ENCODE measurements at places on chromosomes 5 and 9.

- no peak for DNase-seq
These were observed 16.9 kb downstream of the SEMA6A start for GRCh38 chr5:116557669-116558271.

- DNase-seq = no peak
These were observed 75.5 kb upstream of the CDK20 start for GRCh38 chr9:88049677-88050307.

GRCh38 chr5:135038813-135039270 lies 4.8 kb upstream of the PITX1 start:
- no peak for DNase-seq

GRCh38 chr9:114677418-114677817 lies 4.6 kb downstream of the TEX48 start:
- peak; percentile 94 for DNase-seq

DNA sequence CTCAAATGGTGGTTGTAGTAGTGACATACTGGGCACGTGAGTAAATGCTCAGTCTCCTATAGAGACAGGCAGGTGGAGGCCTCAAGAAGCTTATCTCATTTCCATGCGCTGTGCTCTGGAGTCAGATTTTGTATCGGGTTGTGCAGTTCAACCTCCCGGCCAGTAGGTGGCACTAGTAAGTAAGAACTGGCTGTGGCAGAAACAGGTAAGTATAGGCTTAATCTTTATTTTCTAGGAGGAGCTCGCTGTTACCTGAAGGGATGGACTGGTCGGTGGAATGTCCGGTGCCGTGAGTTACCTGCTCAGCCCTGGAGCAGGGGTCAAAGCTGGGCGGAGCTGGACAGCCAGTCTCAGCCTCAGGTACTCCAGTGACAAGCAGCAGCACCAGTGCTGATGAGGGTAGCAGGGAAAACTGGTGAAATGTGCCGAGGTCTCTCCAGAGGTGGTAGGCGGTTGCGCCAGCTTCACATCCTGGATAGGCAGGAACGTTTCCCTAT lies 880.1 kb upstream of the SEMA6A start:
- DNase-seq = no peak

GRCh38 chr5:149363358-149363757 lies 5.5 kb downstream of the PCYOX1L start:
- no peak for DNase-seq

DNA sequence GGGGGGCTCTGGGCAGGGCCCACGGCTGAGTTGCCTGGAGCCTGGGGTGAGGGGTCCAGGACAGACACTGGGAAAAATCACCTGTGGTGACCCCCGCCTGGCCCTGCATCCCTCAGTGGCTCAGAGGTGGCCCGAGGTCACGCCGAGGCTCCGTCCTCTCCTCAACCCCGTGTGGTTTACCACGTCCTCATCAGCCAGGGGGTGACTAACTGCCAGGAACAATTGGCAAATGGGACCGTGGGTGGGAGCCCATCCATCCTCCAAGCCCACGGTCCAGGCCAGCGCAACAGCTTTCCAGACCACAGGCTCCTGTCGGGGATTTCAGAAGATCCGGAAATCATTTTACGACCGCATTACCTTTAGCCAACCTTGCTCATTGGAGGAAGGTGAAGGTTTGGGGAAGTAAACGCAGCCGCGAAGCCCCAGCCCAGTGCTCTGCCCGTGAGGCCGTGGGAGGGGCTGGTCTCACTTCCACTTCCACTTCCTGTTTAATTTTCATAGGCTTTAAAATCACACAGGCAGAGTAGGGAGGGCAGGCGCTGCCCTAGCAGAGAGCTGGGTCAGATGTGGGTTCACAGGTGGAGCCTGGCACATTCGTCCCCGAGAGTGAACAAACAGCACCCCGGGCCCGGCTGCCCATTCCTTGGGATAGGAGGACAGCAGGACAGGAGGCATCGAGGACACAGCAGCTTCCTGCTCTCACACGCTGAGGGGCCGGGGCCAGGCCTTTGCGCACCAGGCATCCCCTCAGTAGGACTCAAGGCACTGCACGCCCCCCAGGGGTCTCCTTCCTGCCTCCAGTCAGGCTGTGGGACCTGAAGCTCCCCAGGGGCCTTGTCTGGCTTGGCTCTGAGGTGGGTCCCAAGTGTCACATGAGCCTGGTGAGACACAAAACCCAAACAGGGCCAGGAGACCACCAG lies 19.8 kb upstream of the SLC9A3 start:
- no peak for DNase-seq

- no peak for DNase-seq
These were observed 21.0 kb upstream of the CDKN2B start for GRCh38 chr9:22030101-22030598.

DNA sequence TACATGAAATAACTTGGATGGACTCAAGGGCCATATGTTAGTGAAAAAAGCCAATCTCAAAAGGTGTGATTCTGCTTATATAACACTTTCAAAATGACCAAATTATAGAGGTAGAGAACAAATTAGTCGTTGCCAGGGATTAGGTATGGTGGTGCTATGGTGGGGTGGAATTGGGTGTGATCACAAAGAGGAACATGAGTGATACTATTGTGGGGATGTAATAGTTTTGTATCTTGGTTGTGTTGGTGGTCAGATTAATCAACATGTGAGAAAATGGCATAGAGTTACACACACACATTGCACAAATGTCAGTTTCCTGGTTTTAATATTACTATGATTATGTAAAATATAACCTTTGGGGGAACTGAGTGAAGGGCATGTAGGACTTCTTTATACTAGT lies 31.9 kb downstream of the CAMK4 start:
- no peak for DNase-seq

DNA sequence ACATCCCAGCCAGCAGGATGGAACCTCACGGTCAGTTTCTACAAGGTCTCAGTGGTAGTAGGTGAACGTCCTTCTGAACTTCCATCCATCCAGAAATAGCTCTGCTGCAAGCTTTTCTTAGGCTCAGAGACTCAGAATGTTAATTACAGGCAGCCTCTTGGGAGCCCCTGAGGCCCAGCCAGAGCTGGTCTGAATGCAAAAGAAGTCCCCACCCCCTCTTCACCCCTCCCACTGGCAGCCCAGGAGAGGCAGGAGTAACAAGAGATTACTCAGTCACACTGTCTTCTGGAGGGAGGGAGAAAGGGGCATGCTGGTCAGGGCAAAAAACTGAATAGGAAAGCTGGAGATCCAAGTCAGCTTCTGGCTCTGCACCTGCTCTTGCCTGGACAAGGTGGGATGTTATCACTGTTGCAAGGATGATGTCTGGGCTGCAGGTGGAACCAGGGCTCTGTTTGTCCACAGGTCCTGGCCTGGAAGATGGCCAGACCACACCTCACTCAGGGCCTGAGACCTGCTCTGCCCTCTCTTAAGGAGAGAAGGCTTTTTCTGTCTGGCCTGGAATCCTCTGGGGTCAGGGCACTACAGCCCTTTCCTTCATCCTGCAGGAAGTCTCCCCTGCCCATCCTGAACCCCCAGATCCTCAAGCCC lies 9.1 kb downstream of the ENHO start:
- no peak for DNase-seq

DNA sequence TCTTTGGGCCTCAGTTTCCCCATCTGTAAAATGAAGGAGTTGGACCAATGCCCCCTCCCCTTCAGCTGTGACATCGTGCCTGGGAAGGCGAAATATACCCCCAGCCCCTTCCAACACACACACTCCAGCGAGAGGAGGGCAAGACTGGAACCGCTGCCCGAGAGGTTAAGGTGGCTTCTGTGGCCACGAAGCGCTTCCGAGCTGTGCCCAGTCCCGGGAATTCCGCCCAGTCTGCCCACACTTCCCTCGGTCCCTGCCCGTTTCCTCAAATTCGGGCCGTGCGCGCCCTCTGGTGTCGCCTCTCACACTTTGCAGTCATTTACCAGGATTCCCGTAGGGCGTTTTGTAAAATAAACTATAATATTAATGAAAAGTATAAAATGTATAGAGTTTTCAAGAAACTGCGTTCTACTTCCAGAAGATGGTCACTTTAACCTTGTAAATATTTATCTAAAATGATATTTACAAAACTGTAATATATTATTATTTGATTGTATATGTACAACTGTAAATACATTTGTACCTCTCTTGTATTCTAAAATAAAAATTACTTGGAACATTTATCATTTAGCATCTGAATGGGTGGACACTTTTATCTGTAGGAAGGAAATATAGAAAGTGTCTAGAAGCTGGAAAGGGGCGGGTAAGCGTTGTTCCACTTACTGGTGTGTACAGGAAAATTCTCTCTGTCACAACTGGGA lies 11.0 kb upstream of the EXOSC2 start:
- DNase-seq = no peak

GRCh38 chr5:72503888-72504491 lies 3.2 kb downstream of the ZNF366 start:
- no peak for DNase-seq

- DNase-seq = no peak
These were observed 176.8 kb upstream of the RASEF start for GRCh38 chr9:83239747-83240146.

- DNase-seq = no peak
These were observed 1393.3 kb upstream of the WWC1 start for GRCh38 chr5:166898166-166898565.

DNA sequence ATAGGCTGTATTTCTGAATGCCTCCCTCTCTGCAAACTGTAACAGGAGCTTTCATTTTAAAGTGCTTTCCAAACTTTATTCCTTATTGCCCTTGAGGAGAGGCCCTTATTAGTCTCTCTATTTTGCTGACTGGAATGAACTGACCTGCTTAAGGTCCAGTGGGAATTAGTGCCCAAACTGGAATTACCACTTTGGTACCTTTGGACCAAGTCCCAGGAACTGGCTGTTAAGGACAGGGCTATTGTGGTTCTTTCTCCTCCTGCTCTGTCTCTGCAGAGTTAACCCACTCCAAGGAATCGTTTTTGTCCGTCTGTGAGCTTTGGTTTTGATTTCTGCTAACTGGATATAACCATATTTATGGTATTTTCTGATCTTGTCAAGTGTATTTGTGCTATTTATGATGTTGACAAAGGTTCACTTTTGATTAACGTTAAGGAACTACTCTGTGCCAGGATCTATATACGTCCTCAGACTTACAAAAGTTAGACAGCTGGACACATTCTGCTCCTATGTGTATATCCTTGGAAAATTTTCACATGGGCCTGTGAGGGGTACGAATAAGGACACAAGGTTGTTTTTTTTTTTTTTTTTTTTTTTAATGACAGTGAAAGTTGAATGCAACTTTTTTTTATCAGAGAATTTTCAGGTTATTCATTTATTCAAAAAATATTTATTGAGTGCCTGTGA lies 189.1 kb upstream of the ANKRD55 start:
- no peak for DNase-seq

DNA sequence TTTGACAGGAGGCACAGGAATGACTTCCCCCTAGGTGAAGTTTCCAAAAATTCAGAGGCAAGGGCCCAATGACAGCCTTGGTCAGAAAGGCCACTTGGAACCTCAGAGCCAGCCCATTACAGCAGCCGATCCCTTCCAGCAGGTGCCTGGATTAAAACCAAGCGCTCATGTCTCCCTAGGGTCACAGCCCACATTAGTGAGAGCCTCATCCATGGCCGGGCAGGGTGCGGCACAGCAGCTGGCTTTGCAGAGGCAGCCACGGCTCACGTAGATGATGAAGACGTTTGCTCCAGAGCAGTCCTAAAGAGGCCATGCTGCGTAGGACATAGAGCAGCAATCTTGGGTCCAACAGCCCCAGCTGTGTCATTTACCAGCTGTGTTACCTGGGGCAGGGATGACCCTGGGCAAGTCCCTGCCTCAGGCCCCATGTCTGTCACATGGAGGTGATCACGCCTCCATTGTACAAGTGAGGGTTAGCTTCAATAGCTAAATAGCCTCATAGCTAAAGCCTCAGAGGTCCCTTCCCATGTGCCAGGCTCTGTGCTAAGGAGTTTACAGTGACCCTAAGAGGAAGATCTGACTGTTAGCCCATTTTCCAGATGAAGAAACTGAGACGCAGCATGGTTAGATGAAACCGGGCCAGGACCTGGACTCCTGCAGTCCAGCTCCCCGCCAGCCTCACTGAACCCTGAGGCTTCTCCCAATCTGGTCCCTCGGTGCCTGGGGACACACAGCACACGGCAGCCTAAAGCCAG lies 39.2 kb downstream of the NEK6 start:
- DNase-seq = no peak

- DNase-seq = no peak
These were observed 24.7 kb downstream of the KLF9 start for GRCh38 chr9:70389621-70390266.

GRCh38 chr5:69530561-69531405 lies 29.2 kb upstream of the GTF2H2C start:
- DNase-seq = no peak

DNA sequence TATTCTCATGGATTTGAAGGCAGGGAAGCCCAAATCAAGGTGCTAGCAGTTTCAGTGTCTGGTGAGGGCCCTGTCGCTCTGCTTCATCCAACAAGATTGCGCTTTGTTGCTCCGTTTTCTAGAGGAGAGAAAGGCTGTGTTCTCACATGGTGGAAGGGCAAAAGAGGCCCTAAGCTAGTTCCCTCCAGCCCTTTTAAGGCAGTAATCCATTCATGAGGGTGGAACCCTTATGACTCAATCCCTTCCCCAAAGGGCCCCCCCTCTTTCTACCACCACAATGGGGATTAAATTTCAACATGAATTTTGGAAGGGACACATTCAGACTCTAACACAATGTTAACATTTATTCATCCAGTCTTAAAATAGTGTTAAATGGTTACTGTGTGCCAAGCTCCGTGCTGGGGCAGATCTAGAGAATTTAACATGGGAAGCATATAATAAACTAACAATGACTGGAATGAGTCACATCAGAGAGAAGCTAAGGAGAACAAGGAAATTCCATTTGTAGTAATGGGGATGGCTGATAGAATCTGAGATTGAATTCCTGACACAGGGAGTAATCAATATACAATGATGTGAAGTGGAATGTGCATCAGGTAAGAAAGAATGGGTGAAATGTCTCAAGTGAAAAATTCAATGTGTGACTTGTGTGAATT lies 382.8 kb upstream of the ZNF608 start:
- no peak for DNase-seq

DNA sequence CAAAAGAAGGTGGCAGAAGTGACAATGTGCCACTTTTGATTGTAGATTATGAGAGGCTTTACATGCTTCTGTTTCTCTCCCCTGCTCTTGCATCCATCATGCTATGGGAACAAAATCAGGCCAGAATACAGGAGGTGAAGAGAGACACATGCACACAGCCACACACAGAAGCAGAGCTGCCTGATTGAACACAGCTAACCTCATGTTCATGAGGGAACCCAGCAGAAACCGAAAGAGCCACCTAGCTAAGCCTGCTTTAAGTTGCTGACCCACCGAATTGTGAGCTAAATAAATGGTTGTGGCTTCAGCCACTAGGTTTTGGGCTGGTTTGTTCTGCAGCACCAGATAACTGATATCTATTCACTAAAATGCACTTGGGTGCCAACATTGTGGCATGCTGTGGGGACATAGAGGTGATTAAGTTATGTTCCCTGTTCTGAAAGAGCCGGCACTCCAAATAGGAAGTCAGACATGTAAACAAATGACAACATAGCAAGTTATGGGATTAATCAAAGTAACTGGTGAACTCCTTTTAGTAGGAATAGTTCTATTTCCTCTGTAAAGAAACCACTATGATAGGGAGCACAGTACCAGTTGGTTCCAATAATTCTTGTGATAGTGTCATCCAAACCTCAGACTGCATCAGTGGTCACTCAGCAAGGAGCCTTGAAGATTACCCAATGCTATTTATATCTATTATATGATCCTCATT lies 93.6 kb upstream of the TNC start:
- no peak for DNase-seq

GRCh38 chr5:7437836-7438235 lies 41.9 kb downstream of the ADCY2 start:
- DNase-seq = no peak

GRCh38 chr5:170484459-170484831 lies 19.4 kb upstream of the KCNIP1 start:
- DNase-seq = no peak

GRCh38 chr5:112636751-112637150 lies 100.9 kb upstream of the APC start:
- no peak for DNase-seq
